ENCODE measurements at places on chromosomes 3 and 15.

DNA sequence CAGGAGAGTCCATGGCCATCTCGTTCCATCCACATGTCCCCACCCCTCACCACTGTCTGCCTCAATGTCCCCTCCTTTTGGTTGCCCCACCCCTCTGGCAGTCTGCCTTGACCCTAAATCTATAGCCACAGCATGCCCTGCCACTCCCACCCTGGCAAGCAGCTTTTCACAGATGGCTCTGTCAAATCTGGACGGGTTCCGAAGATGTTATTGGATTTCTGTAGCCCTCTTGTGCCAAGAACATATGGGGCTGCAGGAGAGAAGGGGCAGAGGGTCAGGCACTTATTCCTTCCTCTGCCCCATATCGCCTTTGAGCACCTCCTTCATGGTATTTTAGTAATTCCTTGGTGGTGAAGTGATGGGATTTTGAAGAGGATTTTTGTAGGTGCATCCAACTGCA, 57.1 kb downstream of the EPHB1 start:
- no peak for DNase-seq

DNA sequence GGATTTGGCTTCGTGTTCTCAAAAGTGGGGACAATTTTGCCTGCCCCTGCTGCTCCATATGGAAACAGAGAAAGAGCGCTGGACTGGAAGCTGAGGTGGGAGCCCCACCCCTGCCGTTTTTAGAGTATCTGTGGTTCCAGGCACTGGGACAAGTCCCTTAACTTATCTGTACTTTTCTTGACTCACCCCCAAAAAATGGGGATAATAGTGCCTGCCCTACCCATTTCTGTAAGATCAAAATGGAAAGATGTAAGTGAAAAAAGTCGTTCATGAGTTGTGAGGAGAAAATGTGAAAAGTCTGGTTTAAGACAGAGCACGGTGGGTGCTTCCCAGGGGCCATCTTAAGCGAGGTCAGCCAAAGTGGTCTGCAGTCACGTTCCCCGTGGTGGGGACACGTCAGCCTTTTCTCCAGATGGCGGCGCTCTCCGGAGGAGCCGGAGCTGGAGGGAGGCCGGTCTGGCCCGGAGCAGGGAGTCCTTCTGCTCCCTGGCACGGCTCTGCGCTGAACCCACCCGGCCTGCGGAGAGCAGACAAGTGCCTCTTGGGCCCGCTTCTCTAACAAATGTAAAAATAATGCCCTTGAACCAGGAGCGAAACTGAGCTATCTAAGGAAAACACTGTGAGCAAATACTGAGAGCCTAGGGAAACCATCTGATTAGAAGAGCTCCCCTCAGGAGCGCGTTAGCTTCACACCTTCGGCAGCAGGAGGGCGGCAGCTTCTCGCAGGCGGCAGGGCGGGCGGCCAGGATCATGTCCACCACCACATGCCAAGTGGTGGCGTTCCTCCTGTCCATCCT, at the start of gene CLDN18:
Gene CLDN18 (plus strand): TSS at position 690 of the 797 bp plus-strand sequence. CDS start 61 bp downstream, at position 751.
- DNase-seq, result no peak

- DNase-seq, result no peak
Observed at GRCh38 chr3:61464518-61465140, 96.7 kb upstream of the PTPRG start.

DNA sequence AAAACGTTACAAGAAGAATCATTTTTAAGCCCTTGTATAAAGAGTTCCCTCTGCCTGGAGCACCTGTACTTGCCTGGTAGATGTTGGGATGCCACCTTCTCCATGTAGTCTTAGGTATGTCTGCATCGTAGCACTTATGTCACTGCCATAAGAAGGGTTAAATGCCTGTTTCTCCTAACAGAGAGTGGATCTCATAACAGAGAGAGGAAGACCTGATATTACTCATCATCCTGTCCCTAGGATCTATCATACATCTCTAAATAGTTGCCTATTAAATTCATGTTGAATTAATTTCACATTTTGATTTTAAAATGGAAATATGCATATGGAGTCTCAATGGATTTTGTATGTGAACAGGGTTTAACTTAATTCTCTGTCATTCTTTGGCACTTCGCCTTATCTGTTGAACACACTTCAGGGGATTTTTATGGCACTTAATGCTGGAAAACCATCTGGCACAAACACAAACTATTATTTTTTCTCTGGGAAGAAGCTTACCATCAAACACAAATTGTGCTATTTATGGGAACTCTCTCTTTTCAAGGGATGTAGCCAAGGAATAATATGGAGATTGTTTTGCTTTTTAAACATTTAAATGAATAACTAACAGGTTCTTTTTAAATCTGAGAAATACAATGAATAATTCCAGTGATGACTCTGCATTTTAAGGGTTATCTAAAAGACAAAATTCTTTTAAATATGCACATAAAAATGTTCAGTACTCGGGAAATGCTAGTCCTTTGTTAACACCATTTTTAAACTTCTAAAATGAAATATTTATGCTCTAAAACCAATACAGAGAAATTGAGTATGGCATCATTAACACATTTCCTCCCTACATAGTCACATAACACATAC, 230.7 kb downstream of the ZNF385D start:
- DNase-seq, result no peak

DNA sequence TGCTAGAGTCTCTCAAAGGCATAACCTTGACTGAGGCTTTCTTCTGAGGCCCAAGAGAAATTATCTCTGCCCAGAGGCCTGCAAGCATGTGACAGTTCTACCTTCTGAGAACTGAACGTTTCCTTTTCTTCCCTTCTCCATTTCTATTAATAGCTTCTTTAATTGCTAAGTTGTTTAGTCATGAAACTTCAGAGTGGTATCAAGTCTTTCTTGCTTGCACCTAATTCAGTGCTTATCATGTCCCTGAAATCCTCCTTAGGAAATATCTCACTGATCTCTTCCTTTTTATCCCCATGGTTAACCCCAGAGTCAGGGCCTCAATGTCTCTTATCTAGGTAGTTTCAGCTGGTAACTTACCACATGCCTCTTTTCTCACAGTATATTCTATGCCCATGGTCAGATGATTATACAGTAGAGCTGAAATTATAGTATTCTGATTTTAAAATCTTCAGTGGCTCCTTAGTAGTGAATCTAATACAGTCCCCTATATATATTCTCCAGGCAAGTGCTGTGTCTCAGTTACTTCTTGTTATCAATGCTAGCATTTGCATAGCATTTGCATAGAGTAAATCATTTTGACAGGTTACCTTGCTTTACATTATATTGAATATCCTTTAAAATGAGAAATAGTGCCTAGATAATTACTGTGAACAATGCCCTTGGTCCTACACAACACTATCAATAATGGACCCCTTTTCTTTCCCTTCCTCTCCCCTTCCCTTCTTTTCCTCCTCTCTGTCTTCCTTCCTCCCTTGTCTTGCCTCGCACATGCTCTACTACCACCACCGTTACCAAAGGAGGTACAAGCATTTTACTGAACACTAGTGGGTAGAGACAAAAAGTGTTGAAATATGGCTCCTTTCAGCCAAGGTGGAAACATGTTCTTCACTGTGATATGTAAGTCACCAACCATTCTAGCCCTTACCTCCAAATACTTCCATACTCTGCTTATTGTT, 33.0 kb downstream of the KBTBD8 start:
- no peak for DNase-seq

DNA sequence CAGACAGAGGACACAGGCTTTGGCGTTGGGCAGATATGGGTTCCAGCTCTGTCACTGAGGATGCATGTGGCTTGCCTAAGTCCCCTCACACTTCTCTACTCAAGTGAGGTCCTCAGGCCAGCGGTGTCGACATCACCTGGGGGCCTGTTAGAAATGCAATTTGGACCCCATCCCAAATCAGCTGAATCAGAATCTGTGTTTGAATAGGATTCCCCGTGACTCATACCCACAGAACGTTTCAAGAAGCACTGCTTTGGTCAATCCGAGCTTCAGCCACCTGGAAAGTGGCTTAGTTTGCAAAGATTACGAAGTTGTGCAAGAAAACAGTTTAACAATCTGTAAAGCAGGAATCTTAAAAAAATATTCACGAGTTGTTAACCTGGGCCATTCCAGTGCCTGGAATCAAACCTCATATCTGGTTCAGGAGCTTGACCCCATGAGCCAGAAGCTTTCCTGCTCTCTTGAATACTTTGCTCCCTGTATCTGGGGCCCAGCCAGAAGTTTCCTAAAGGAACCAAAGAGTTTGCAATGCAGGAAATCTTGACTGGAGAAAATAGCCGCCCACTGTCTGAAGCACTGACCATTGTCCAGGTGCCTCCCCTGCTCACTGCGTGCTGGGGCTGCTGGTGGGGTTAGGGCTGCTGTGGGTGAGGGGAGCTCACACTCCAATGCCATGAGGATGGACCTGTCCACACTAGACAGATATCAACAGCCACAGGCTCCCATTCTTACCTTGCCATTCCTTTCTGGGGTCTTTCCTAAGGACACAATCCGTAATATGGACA, 208.5 kb upstream of the LINGO1 start:
- no peak for DNase-seq

DNA sequence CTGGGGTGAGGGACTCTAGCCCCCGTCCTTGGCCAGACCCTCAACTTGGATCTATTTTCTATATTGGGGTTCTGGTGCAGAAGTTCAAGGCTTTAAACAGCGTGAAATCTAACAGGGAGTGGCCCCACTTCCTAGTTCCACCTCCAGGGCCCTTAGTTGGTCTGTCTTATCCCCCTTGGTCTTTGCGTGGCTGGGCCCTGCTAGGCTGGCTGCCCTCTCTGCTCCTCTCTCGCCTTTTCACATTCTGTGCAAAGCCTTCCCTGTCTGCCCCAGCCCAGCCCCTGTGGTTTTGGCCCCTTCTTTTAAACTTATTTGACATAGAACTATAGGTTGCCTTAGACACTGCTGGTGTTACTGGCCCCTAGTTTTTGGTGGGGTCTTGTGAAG, 5.6 kb downstream of the PPCDC start:
- no peak for DNase-seq

GRCh38 chr3:41244620-41245336, 45.5 kb downstream of the CTNNB1 start:
- DNase-seq, result no peak

DNA sequence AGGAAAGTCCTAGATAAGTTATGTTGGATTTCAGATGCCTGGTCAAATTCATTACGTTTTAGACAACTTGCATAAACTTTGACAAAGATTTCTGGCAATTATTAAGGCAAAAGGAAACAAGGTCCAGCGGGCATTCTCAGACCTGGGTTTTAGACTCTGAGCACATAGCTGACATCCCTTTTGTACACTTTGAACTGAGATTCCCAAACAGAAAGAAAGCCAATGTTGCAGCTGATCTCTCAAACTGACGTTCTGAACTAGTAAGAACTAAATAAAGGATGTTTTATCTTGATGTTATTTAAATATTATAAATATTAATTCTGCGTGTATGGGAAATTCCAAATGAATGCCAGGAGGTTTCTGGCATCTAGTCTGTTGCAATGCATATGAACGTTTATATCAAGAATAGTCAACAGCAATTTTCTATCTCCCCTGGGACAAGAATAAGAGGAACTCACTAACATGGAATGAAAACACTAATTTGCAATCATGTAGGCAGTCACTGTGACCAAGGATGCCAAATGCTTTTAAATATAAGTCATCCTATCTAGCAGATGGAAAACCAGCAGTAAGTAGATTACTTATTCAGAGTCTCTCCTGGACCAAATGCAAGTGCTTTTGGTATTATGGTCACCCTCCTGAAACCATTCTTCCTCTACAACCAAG, 202.1 kb downstream of the GREM1 start:
- DNase-seq, result no peak

DNA sequence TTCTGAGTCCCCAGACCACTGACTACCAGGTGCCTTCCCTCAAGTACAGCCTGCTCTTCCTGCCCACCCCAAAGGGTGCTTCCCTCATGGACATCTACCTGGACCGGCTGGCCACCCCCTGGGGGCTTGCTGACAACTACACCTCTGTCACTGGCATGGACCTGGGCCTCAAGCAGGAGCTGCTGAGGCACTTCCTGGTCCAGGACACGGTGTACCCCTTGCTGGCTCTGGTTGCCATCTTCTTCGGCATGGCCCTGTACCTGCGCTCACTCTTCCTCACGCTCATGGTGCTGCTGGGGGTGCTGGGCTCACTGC, 9.3 kb downstream of the DISP2 start:
- no peak for DNase-seq

DNA sequence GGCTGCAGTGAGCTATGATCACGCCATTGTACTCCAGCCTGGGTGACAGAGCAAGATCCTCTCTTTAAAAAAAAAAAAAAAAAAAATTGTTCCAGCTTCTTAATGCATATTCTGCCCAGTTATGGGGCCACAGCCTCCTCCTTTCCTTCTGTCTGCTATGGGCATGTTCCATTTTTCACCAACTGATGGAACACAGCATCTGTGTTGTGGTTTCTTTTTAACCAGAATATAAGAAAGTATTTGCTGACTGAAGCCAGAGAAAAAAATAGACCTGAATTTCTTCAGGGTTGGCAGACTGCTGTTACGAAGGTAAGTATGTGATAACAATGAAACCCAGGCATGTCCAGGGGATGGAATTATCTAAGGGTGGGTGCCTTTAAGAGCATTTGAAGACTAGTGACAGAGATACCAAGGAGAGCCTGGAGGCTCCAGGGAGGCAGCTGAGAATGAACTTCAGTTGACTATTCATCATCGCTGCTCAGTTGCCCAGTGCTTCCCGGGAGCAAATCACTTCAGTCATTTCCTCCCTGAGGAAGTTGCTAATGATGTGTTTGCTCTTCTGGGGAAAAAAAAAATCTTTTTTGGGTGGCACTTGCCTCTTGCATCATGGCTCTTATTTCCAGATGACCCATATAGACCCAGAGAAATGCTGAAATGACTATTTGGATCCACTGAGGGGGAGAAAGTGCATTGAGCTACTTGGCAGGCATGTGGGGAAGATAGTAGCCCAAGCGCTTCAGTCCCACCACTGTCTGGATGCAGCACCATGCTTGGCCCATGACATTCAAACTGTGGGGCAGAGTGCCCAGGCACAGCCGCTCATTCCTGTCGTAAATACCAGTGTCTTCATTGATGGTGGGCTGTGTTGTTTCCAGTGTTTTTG, 14.5 kb downstream of the NCBP2 start:
- DNase-seq, result no peak

DNA sequence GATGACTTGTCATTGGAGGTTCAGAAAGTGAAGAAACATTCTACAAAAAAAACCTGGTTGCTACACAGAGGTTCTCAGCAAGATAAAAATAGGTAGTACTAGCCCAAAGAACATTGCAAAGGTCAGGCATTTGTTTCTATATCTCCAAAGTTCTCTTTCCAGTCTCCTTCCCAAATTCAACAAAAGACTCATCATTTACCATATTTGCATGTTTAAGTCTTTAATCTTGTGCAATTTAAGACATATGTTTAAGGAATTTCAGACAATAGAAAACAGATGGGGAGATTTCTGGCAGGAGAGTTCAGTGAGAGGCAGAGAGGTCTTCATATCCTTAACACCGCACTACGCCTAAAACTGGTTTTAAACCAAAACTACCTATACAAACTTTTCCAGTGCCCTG, 173.8 kb upstream of the THBS1 start:
- DNase-seq, result no peak

- no peak for DNase-seq
Observed at GRCh38 chr3:179179256-179179655, 31.1 kb downstream of the PIK3CA start.

All from stimulated activated CD8-positive, alpha-beta memory T cell treated with anti-CD3 and anti-CD28 coated beads, Interleukin-2, amount 100 ng/mL, for 1 hour (primary cell).